ENCODE measurements at places on chromosomes 3 and 15.

DNA sequence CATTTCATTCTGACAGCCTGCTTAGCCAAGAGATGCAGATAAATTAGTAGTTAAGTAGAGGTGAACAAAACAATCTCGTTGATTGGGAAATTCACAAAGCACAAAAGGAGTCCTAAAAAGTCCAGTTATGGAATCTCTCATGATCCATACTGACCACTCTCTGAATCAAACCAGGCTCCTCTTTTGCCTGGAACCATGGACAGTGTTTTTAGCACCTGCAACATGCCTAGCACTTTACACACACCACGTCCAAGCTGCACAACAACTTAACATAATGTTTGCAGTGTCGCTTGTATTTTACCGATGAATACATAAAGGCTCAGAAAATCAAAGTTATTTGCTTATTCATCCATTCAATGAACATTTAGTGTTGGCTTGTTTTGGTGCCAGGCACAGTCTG is 101.8 kb upstream of the ST8SIA2 start:
- no peak for DNase-seq

- DNase-seq, result no peak
Measured at GRCh38 chr3:195810455-195810845, 1.3 kb downstream of the MUC4 start.

DNA sequence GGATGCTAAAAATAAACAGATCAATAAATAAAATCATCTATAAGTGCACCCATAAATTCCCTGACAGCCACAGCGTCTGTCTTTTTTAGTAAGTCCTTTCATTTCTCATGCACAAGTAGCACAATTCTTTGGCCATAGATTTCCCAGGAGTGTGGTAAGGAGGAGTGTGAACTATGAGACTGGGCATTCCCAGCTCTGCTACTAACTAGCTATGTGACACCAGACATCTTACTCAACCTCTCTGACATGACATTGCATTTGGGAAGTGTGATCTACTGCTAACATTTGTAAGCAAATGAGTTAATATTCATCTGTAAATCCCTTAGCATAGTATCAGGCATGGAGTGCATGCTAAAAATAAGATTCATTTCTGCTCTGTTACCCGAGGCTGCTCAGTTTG is 301.7 kb downstream of the NTRK3 start:
- no peak for DNase-seq

GRCh38 chr15:39438260-39438659 is 142.6 kb upstream of the THBS1 start:
- no peak for DNase-seq

All from CD4-positive, alpha-beta T cell treated with Interleukin-17A for 4 hours (primary cell).